NCI-H510A treated with DMSO at 0.1 percent for 48 hours (cell line): ENCODE measurements at places on chromosomes 2 and 18.

DNA sequence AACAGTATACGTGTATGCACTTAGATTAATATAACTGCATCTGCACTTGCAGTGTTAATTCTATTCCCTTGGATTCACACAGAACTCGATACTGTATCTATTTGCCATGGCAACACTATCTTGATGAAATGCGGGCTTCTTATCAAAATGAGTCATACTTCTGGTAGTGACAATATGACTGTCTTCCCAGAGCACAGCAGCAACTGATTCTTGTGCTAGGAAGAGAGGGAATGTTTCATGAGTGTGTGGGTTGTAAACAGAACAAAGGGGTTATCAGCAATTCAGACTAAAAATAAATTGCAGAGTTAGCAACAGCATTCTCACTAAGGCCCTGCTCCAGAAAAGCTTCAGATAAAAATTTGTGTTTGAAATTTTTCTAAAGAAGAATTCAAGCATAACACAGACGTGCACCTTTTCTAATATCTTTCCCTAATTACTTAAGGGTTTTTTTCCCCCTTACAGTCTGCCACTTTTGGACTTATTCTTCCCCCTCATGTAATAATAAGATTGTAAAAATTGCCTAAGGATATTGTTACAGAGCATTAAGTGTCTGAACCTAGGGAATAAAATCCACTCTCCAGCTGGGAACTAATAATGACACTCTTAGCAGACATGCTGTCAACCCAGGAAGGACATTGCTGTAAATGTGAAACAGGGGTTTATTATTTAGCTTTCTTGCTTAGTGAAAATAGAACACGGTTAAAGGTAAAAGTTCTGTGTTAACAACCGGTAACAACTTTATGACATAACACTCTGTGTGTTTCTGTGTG is 99.9 kb upstream of the SLC38A11 start:
- no peak for DNase-seq

GRCh38 chr2:68846091-68846490 is 25.1 kb downstream of the BMP10 start:
- DNase-seq, result no peak

- no peak for DNase-seq
Measured at GRCh38 chr2:12978066-12978835, 261.5 kb downstream of the TRIB2 start.

- DNase-seq, result no peak
Measured at GRCh38 chr2:129737660-129738527, 241.6 kb upstream of the RAB6C start.

DNA sequence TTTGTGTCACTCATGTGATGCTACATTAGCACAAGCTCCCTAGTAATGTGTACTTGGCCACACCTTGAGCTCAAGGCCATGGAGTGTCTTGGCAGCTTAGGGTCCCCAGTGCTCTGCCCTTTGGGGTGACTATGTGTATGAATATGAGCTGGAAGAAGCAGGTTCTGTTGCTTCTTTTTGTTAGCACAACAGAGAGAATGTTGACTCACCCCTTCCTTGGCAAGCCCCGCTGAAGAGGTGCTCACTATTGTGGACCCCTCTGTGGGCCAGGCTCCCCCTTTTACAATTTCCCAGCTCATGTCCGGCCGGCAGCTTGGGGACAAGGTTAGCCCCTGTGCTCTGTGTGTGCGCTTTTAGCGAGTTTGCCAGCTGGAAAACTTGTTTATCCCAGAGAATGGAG is 48.1 kb downstream of the DGKD start:
- DNase-seq, result no peak

GRCh38 chr2:21288299-21288698 is 164.5 kb downstream of the TDRD15 start:
- no peak for DNase-seq
